ENCODE measurements at places on chromosomes 4 and X.

DNA sequence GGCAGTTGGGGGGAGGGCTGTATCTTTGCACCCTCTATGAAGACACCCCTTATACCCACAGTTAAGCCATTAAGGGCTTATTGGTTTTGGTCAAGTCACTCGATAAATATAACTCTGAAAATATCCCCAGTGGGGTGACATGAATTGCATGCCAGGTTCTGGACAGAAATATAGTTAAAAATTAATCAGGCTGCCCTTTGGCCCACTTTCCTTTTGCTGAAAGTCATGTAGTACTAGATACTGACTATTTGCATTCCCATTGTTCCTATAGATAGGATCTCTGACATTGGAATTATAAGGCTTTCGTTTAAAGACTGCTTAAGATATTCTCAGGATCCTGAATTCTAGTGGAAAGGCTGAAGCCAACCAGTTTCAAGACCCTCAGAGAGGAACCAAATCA, 43.5 kb upstream of the LAMP2 start:
- no peak for DNase-seq

DNA sequence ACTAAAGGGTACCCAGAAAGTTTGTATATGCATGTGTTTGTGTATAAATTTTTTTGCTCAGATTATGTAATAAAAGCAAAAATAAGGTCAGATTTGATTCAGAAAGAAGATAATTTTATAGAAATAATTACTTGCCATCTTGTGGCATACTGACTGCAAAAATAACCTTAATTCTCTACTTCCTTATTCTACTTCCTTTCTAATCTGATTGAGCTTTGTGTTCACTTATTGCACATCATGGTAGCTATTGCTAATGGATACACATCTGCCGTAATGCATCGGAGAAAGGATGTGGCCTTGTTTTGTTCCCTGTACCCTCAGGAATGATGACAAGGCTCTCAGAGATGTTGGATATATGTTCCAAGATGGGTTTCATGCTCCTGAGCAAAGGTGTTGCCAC, 10.5 kb upstream of the GNPDA2 start:
- DNase-seq, result no peak

DNA sequence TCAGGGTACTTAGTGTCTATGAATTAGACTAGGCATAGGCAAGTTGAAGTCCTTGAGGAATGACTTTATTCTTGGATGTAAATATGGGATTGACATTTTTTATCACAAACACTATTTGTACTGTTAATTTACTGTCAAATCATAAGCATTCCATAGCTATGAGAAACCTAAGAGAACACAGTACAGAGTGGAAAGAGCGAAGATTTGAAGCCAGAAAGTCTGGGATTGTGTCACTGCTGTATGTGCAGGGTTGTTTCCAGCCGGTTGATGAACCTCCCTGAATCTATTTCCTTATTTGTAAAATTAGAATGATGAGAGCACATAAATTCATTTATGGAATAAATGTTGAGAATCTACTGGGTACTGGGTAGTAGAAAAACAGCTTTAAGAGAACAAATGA, 14.4 kb upstream of the KLHL5 start:
- DNase-seq, result no peak

- DNase-seq, result no peak
Measured at GRCh38 chr4:76943129-76943620, 6.4 kb upstream of the SEPTIN11 start.

GRCh38 chrX:136742721-136743379, 37.9 kb downstream of the ARHGEF6 start:
- no peak for DNase-seq

- no peak for DNase-seq
Measured at GRCh38 chr4:184409911-184410692, 64.2 kb downstream of the IRF2 start.

DNA sequence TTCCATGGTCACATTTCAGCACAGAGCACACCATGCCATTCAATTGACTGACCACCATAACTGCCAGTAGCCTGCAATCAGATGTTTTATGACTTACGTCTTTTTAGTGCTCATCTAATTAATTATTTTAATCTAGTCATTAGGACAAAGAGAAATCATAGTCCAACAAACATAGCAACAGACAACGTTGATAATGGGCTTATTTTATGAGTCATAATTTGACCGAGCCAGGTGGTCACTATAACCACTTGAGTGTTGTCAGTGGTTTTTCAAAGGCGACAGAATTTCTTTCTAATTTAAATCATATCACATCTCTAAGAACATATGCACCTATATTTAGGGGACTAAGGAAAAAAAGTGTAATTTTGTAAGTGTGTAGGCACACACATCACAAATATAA, 1.9 kb downstream of the SEC24D start:
- DNase-seq, result no peak

- DNase-seq, result no peak
Measured at GRCh38 chr4:138393886-138394610, 151.9 kb upstream of the SLC7A11 start.

DNA sequence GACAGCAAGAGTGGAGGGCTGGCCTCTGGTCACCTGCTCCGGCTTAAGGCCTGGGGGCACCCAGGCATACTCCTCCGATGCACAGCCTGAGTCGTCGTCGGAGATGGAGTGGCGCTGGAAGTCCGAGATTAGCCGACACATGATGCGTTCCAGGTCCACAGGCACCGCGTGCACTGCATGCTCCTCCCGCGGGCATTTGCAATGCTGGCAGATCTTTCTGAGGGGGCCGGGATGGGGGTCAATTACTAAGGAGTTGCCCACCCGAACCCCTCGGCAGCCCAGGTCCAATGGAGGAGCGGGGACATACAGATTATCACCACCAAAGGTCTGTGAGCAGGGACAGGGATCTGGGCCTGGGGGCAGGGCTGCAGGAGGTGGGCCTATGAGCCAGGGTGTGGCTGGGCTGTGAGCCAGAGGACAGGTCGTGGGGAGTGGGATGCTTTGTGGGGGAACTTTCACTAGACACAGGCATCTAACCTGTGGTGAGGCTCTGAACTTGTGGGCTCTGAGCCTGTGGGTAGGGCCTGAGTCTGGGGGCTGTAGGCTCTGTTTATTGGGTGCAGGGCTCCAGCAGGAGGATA, 2.4 kb downstream of the PRICKLE3 start:
- DNase-seq, result no peak

- no peak for DNase-seq
Measured at GRCh38 chr4:110945600-110945999, 322.7 kb upstream of the PITX2 start.

DNA sequence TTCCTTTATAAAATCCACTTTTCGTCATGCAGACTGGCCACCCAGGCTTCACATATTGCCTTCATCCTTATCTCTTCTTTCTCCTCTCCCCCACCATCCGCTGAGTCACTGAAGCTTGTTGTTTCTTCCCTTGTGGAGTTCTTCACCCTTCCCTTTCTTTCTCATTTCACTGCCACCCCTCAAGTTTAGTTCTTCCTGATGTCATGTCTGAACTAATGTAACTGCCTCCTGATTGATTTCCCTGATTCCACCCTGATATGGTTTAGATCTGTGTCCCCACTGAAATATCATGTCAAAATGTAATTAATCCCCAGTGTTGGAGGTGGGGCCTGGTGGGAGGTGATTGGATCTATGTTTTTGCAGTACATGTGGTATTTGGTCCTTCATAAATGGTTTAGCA, 151.4 kb downstream of the CPEB2 start:
- DNase-seq, result no peak

DNA sequence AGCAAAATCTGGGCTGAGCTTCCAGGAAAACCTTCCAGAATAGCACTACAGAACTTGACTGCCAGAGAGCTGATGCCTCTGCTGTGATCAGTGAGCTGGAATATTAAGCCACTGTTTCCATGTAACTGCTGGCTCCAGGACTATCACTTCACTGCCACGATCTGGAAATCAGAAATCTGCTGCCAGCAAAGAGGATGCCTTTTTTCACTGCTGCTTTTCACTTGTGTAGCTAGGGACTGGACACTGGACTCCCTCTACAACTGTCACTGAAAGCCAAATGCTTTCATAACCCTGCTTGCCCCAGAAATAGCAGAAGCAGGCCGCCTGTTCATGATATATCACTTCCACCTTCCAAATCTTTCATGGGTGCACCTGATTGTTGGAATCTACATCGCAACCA, 9.4 kb upstream of the AP1S2 start:
- no peak for DNase-seq

DNA sequence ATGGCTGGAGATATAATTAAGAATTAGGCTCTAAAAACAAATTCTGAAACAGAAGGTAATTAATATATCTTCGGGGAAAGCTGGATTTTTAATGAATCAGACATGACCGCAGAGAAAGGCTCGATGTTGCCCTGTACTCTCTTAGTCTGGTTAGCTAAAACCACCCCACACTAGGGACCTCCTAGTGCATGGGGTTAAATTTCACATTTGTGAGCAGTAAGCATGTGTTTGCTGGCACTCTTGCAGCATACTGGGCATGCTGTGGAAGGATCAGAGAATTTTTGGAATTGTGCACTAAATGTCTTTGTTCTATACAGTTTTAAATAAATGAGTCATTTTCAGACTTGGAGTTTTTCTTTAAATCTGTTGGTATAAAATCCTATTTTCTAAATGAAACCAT, 475.6 kb upstream of the FTHL17 start:
- DNase-seq, result no peak

DNA sequence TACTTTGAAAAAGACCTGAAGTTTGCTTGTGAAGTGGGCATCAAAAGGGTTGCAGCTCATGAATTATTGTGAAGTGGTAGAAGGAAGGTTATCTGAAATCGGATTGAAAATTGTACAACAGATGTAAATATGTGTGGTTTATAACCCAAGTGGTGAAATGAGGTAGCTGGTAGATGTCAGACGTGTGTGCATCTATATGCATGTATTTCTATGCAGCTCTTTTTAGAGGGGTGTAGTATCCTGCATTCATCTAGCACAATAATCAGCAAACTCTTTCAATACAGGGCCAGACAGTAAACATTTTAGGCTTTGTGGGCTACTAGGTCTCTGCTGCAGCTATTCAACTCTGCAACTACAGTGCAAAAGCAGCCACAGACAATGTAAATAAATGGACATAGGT, 9.4 kb downstream of the ATRX start:
- DNase-seq, result no peak

GRCh38 chr4:152554742-152555141, 18.9 kb upstream of the FBXW7 start:
- DNase-seq, result no peak

GRCh38 chr4:156619154-156619934, 352.3 kb downstream of the PDGFC start:
- no peak for DNase-seq

DNA sequence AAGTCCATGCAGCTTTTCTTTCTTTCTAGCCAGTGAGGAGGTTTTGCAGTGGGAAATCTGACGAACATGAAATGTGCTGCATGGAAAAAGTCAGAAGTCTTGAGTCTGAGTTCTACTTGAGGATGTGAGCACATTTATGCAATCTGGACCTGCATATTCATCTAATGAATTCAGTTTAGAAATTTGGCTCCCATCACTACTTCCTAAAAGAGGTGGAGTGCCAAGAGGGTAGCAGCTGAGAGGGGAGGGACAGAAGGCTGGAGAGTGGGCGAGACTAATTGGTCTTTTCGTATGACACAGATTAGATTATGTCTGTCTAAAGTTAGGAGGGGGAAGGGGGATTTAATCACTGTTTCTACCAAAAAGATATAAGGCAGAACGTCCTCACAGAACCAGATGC, 535.9 kb downstream of the IQCM start:
- DNase-seq, result no peak

- DNase-seq, result no peak
Measured at GRCh38 chrX:103797691-103798090, 21.1 kb downstream of the PLP1 start.

- DNase-seq, result no peak
Measured at GRCh38 chr4:183078634-183079033, 20.4 kb upstream of the WWC2 start.

DNA sequence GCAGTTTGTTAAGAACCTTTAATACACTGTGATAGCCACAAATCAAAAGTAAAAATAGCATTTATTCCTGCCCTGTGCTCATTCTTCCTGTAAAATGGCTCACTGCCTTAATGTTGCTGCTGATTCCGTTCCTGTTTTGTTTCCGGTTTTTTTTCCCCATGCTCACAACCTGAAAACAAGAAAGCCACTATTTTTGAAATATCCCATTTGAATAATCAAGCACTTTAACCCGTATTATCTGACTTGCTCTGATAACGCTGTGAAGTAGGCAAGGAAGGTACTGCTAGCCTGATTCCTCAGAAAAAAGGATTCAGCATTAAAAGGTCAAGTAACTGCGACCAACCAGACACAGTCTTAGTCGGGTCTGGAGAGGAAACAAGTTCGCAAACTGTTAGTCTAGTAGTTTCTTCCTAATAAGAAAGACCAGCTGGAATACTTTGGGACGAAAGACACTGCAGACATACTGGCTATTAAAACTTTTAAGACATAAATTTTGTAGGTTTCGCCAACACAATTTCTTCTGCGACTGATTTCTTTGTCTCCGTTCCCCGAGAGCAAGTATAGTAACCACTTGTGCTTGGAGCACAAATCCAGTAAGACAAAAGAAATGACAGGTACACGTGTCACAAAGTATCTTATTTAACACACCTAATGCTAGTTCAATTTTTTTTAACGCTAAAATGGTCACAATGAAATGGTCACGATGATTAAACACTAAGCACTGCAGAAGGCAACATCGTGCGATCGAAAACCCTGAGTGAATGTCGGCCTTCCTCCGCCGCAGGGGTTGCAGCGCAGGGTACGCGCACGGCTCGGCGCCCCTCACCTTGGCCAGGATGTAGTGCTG, 802 bp downstream of the COX18 start:
- no peak for DNase-seq

- no peak for DNase-seq
Measured at GRCh38 chr4:47010347-47010911, 17.0 kb upstream of the GABRA4 start.

DNA sequence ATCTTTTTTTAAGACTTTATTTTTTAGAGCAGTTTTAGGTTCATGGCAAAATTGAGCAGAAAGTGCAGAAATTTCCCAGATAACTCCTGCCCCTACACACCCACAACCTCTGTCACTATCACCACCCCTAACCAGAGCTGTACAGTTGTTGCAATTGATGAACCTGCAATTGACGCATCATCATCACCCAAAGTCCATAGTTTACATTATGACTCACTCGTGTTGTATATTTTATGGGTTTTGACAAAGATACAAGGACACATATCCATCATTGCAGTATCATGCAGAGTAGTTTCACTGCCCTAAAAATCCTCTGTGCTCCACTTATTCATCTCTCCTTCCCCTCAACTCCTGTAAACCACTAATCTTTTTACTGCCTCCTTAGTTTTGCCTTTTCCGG, 34.5 kb upstream of the WAS start:
- DNase-seq, result no peak

- DNase-seq, result no peak
Measured at GRCh38 chr4:136281889-136282288, 1250.4 kb downstream of the PCDH18 start.

DNA sequence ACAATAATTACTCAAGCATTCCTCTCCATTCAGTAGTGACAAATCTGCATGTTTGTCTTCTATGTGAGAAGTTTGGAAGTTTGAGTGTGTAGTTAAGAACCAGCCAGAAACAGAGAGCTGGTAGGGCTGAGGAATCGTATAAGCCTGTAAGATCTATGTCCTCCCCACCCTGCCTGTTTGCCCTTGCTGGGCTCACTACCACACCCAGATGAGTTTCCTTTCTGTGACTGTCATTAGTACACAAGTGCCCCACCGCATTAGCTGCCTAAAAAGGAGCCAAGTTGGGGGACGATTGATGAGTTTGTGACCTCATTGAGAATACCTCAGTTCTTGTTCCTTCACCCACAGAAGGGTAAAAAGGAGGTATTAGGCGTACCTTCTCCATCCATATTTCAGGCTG, 28.3 kb downstream of the DOCK11 start:
- DNase-seq, result peak; percentile 39
